ENCODE measurements at places on chromosomes 3 and 15. TPM values are rescaled to one million over a fixed set of nuclear protein-coding genes. Genes with fewer than 3 reads are reported as not detected.

The ACKR2 gene
- total RNA-seq = 0.41 TPM

The PSTPIP1 gene
- not detected for total RNA-seq

The SLC22A13 gene
- total RNA-seq = 0.45 TPM

The CSPG4 gene
- total RNA-seq = 27.8 TPM

Data from fibroblast of the aortic adventitia (primary cell).